ENCODE measurements at places on chromosomes 5 and 9. TPM values are rescaled to one million over a fixed set of nuclear protein-coding genes. Genes with fewer than 3 reads are reported as not detected.

The GRXCR2 gene
- total RNA-seq: not detected

The CD72 gene
- under 0.01 TPM for total RNA-seq

The NUDT2 gene
- total RNA-seq: 38.3 TPM

The PCDHGC5 gene
- total RNA-seq: 0.40 TPM

The FAT2 gene
- total RNA-seq: not detected

The RIGI gene
- total RNA-seq: 11.1 TPM

DNA sequence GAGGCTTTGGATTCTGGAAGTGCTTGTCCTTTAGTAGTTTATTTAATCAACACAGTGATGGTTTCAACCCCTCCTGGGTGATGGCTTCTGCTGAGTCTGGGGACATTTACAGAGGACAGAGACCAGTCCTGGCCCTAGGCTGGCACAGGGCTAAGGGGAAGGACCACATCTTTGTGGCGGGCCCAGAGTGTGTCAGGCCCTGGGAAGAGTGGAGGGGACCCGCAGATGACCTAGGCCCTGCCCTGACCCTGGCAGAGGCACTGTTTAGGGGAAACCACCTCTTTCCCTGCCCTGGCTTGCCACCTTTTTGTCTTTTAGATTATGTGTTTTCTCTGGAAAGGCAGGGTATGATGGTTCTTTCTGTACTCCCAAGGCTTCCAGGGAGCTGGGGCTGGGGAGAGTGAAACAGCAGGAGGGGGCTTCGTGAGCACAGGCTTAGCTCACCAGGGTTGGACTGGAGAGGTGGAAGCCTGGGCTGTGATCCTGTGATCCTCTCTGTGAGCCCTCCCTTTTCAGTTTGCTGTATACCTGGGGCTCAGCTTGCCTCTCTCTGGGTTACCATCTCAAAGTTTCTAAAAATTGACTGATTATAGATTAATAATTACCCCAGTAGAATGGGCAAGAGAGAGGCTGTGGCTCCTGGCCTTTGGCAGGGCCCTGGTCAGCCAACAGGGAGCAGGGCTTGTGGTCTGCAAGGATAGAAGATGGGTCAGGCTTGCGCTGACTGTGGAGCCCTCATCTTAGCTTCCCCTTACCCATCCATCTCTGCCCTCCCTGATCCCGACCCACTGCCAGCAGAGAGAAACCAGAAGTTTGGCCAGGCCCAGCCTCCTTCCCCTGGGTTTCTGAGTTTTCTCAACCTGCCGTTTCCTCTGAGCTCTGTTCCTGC is 1.7 kb upstream of the SYNPO start:
- no peak for DNase-seq

DNA sequence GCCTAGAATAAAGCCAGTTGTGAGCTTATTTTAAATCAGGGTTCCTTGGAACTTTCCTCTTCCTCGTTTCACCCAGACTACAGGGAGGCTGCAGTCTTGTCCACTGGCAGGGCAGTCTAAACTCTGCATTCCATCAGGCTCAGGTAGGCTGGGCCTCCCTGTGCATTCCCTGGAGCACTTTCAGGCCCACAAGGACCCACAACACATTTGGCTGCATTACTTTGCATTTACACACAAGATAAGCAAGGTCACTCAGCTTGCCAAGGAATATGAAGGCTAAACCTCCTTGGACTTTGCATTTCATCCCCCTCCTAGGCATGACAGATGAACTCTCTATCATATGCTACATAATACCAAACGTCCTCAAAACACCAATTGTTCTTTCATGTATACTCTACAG is 104.2 kb downstream of the MARCHF3 start:
- no peak for DNase-seq

- peak; percentile 12 for DNase-seq
Observed at GRCh38 chr5:93280518-93280917, 300.5 kb downstream of the NR2F1-AS1 start.

- no peak for DNase-seq
Observed at GRCh38 chr9:131432597-131433301, 38.9 kb downstream of the PRRC2B start.

DNA sequence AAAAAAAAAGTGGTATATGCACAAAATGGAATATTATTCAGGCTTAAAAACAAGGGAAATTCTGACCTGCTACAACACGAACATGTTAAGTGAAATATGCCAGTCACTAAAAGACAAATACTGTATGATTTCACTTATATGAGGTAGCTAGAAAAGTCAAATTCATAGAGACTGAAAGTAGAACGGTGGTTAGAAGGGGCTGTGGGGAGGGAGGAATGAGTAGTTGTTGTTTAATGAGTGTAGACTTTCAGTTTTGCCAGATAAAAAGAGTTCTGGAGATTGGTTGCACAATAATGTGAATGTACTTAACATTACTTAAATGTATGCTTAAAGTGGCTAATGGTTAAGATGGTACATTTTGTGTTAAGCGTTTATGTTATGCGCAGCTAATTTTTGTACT is 79.5 kb upstream of the IL12B start:
- DNase-seq: no peak

- no peak for DNase-seq
Observed at GRCh38 chr5:174900240-174900865, 176.0 kb downstream of the MSX2 start.

GRCh38 chr5:80835128-80835527 is 125.0 kb upstream of the RASGRF2 start:
- no peak for DNase-seq

GRCh38 chr9:71690063-71690688 is 78.1 kb downstream of the CEMIP2 start:
- DNase-seq: no peak

DNA sequence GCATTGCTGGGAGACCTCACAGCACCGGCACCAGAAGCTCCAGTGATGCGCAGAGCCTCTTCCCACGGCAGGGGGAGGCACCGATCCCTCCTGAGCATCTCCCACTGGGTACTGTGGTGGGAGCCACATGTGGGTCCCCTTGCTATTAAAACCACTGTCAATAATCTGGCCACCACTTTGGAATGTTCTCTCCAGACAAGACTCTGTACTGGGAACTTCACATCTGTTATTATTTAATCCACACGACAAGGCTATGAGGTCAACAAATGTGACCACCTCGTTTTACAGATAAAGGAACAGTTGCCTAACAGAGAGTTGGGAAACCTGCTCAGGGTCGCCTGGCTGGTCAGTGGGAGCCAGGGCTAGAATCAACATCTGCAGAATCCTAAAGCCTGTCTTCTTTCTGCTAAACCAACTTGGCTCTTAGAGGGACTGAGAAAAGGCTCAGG is 72.7 kb downstream of the EPB41L4B start:
- DNase-seq: no peak

GRCh38 chr5:164868761-164869160 is 1363.3 kb downstream of the MAT2B start:
- no peak for DNase-seq

GRCh38 chr9:114084282-114085073 is 6.4 kb upstream of the AMBP start:
- no peak for DNase-seq

- DNase-seq: no peak
Observed at GRCh38 chr5:121976979-121977378, 15.2 kb downstream of the SRFBP1 start.

GRCh38 chr9:792331-793260 is 48.9 kb upstream of the DMRT1 start:
- no peak for DNase-seq

DNA sequence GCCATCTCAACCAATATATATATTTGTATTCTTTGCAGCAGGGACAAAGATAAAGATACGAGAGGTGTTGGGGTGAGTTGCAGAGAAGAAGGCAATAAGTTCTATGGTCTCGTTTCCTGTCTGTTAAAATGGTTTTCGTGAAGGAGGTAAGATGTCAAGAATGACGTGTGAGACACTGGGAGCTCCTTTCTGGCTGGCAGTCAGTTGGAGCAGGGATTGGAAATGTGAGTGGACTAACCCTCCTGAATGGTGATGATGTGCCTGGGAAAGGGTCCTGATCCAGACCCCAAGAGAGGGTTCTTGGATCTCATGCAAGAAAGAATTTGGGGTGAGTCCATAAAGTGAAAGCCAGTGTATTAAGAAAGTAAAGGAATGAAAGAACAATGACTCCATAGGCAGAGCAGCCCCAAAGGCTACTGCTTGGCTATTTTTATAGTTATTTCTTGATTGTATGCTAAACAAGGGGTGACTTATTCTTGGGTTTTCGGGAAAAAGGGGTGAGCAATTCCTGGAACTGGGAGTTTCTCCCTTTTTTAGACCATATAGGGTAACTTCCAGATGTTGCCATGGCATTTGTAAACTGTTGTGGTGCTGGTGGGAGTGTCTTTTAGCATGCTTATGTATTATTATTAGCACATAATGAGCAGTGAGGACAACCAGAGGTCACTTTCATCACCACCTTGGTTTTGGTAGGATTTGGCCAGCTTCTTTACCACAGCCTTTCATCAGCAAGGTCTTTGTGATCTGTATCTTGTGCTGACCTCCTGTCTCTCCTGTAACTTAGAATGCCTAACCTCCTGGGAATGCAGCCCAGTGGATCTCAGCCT is 53.7 kb downstream of the SPATA31C2 start:
- no peak for DNase-seq

- no peak for DNase-seq
Observed at GRCh38 chr9:114303977-114304376, 18.9 kb upstream of the ORM1 start.

All from lung microvascular endothelial cell (primary cell).